ENCODE measurements at places on chromosomes 5 and 9.

GRCh38 chr9:98418578-98419259 lies 163.3 kb upstream of the TBC1D2 start:
- DNase-seq, result no peak

DNA sequence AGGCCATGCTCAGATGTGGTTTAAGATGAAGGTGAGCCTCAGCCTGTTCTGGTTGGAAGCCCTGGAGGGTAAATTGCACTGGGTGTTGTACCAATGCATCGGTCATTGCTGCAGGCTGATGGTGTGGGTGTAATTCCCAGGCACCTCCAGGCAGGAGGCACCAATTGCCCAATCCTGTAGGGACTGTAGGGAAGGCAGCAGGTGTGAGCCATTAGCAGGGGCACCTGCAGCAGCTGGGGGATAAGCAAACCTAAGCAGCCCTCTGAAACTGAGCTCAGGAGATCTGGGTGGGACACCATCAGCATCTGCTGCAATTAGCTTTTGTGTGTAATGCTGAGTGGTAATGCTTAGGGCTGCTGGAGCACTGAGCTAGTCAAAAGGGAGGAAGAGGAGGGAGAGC lies 190.1 kb upstream of the TBC1D2 start:
- no peak for DNase-seq

- DNase-seq, result no peak
Measured at GRCh38 chr5:43245724-43246385, 53.8 kb downstream of the NIM1K start.

- no peak for DNase-seq
Measured at GRCh38 chr9:5427005-5427404, 10.7 kb downstream of the PLGRKT start.

- no peak for DNase-seq
Measured at GRCh38 chr5:2430606-2431005, 320.9 kb downstream of the IRX2 start.

DNA sequence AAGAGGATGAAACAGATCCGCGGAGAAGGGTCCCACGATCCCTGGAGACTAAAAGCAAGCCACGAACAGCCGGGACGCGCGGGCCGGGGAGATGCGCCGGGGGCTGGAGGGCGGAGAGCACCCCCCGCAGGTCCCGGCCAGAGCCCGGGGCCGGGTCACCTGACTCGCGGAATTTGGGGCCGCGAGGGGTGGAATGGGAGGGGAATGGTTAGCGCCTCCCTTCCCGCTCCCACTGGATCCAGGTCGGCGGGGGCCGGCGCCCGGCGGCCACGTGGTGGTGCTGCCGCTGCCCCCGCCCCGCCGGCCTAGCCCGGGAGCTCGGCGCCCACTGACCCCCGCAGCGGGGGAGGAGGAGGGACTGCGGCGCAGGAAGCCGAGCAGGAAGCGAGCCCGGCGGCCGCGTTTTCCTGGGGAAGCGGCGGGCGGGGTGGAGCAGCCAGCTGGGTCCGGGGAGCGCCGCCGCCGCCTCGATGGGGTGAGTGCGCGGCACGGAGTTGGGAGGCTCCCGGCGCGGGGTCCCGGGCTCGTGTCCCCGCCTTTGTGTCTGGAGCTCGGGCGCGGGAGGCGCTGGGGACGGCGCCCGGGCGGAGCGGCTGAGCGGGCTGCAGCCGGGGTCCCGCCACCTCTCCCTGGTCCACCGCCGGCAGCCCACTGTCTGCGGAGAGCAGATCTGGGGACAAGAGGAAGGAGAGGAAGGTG lies at the start of gene RAI14:
TSS of gene RAI14 (plus strand) at position 328 of the 699 bp plus-strand sequence. CDS start 30,592 bp downstream, outside the sequence.
- peak; percentile 63 for DNase-seq

DNA sequence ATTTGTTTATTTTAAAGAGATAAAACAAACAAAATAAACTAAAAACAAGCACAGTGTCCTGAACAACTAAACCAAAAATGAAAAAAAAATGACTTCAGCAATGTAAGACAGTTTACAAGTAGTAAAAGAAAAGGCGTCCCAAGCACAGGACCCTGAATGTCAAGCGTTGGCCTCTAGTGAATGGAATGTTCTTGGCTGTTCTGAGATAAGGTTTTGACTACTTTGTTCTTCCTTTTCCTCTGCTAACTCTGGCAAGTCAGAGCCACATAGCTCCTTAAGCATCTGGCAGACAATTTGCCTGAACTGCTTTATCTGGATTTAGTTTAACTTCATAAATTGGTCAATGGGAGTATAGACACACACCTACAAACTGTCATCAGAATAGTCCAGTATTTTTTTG lies 655.2 kb downstream of the ANXA1 start:
- no peak for DNase-seq

- no peak for DNase-seq
Measured at GRCh38 chr5:98880598-98880997, 48.2 kb downstream of the CHD1 start.

- DNase-seq, result no peak
Measured at GRCh38 chr9:71685394-71685793, 82.9 kb downstream of the CEMIP2 start.

- DNase-seq, result no peak
Measured at GRCh38 chr5:121462441-121462840, 389.2 kb upstream of the FTMT start.

- DNase-seq, result no peak
Measured at GRCh38 chr9:1939926-1940368, 75.2 kb upstream of the SMARCA2 start.

- no peak for DNase-seq
Measured at GRCh38 chr5:96321345-96321744, 111.7 kb downstream of the PCSK1 start.

DNA sequence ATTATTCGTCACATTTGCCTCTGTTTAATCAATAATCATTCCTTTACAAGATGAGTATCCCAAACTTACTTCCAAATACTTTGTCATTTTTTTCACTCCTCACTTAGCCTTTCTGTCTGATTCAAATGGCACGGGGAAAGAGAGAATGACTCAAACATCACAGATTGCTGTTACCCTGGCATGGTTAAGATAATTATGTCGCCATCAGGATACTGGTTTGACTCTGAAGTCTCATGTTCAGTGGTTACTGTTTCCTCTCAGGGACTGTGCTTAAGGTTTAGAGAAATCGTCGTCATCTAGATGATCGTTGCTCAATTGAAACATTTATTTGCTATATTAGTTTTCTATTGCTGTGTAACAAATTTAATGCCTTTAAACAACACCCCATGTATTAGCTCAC lies 45.2 kb upstream of the RAD23B start:
- DNase-seq, result no peak

DNA sequence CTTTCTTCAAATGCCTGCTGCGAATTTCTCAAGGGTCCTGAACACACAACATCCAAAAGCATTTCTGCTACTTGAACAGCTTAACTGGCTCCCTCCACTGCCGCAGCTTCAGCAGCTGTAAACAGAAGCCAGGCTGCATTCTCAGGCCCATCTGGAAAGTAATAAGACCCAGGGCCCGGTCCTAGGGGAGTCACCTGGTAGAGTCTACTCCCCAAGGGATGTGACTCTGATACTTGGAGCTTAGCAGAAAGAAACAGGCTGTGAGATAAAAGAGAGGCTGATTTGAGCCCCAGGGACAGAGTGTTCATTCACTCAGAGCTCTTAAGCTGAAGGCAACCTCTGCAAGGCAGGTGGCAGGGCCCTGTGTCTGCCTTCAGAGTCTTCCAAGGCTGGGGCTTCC lies 356.8 kb downstream of the SPOCK1 start:
- DNase-seq, result peak; percentile 9

- no peak for DNase-seq
Measured at GRCh38 chr9:99593610-99594009, 228.1 kb upstream of the NR4A3 start.

- DNase-seq, result no peak
Measured at GRCh38 chr5:103307470-103307869, 48.9 kb downstream of the MACIR start.

DNA sequence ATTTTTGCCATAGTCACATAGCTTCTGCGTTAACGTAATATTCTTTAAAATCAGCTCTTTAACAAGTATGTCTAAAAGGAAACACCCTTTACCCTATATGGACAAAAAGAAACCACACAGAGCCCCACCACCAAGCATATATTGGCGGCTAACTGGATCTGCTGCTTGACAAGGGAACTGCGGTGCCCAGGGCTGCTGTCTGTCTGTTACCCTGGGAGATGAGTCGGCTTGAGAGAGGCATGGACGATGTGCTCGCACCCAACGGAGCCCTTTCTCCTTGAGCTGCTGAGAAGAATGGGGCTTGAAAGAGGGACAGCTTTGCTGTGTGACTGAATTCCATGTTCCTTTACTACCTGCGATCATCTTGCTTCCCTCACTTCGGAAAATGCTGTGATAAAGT lies 158.6 kb upstream of the SHB start:
- DNase-seq, result no peak

DNA sequence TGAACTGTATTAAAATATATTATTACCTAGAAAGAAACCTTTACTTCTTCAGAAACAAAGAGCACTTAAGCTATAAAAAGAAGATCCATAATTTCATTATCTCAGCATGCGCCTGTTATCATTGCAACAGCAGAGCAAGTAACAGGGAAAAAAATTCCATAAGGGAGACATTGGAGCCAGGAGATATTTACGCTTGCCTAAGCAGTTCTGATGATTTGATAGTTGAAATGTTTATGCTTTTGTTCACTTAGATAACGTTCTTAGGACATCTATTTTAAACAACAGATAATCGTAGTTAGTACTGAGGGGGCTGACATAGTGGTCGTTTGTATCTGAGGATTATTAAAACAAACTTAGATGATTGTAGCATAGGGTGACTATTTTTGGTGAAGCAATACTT lies 252.5 kb downstream of the NNT start:
- no peak for DNase-seq

DNA sequence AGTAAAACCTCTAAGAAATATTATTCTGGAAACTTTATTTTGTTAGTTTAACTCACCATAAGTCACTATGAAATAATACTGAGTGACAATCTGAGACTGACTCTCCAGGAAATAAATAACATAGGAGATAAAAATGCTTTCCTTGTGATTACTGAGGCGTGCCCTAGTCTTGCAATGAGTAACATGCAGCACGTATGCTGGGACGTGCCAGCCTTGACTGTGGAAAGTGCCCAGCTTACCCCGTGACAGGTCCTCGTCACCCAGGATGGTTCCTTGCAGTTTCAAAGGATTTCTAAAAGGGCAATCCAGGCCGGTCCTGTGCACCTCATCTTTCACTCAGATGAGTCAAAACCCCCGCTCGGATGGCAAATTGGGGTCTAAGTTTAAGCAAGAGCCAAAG lies 720.8 kb upstream of the ADAMTS16 start:
- no peak for DNase-seq

DNA sequence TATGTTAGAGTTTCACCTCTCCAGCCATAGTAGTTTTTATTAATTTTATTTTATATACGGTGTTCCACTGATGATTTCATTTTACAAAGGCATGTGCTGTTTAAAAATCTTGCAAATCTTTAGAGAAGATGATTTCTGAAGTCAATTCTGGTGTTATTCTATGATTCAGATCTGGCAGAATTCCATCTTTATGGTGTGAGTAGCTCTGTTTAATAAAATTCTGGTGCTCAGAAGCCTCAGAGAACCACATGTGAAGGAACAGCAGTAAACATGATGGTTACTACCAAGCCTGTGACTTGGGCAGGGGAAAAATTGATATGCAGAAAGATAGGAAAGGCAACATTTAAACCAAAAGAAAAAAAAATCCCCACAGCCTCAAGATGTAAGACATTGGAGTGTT lies 299.7 kb downstream of the NPR3 start:
- peak; percentile 20 for DNase-seq

DNA sequence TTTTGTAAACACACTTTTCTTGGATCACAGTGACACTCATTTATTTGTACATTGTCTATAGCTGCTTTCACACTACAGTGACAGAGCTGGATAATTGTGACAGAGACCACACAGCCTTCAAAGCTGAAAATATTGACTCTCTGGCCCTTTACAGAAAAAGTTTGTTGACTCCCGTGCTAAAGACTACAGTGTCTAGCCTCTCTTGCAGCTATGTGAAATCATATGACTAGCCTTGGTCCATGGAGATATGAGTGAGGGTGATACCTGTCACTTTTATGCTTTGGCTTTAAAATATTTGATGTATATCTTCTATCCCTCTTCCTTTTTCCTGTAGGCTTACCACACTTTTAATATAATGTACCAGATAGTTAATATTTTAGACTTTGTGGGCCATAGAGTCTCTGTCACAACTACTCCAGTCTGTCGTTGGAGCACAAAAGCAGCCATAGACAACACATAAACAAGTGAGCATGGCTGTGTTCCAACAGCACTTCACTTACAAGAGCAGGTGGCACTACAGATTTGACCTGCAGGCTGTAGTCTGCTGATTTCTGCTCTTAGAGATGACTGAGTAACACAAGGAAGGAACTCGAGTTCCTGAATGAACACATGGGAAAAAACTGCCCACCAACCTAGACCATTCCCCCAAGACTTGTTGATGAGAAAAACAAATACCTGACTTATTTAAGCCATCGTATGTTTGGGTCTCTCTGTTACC lies 73.5 kb upstream of the ANKRD55 start:
- no peak for DNase-seq

GRCh38 chr9:133032171-133032570 lies 1.4 kb downstream of the GTF3C5 start:
- DNase-seq, result no peak

- DNase-seq, result no peak
Measured at GRCh38 chr5:39426051-39426745, 1.4 kb upstream of the DAB2 start.

GRCh38 chr5:43236653-43237355 lies 44.8 kb downstream of the NIM1K start:
- no peak for DNase-seq

DNA sequence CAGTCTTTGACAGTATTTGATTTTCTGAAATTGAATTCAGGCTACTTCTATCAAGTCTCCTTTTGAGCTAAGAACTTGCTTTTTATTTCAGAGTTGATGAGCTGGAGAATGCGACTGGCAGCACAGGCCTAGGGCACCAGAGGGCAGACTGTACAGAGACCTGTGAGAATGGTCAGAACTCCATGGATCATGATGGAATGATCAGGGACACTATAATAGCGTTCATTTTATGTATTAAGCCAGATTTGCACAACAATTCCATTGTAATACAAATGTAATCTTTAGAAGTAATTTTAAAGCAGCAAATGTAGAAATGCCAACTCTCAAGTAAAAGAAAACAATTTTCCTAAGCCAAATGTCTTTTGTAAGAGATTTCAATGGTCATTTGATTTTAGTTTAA lies 902.4 kb downstream of the NR2F1-AS1 start:
- DNase-seq, result no peak

- no peak for DNase-seq
Measured at GRCh38 chr5:139925650-139926640, 117.2 kb downstream of the NRG2 start.

GRCh38 chr9:130946766-130947617 lies 7.9 kb upstream of the FIBCD1 start:
- DNase-seq, result no peak

DNA sequence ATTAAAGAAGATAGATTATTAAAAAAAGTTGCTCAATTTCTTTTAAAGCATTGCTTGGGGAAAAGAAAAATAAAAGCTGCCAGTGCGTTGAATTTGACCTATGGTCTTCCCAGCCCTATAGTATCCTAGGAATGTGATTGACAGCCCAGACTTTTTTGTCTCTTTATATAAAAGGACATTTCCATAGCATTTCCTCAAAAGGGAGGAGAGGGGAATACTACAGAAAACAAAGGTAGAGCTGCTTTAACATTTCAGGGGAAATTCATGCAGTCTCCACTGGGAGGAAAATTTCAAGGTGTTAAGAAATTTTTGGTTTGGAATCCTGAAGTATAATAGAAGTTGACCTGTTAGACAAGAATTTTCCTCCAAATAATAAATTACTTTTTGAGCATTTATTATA lies 17.9 kb upstream of the GPR151 start:
- no peak for DNase-seq

- DNase-seq, result no peak
Measured at GRCh38 chr5:22621084-22621483, 232.1 kb downstream of the CDH12 start.

- no peak for DNase-seq
Measured at GRCh38 chr9:107963246-107963645, 473.7 kb upstream of the KLF4 start.
